RKO (cell line): ENCODE measurements at places on chromosomes 2 and 18.

- DNase-seq, result no peak
Measured at GRCh38 chr2:45696708-45697107, 45.2 kb downstream of the PRKCE start.

DNA sequence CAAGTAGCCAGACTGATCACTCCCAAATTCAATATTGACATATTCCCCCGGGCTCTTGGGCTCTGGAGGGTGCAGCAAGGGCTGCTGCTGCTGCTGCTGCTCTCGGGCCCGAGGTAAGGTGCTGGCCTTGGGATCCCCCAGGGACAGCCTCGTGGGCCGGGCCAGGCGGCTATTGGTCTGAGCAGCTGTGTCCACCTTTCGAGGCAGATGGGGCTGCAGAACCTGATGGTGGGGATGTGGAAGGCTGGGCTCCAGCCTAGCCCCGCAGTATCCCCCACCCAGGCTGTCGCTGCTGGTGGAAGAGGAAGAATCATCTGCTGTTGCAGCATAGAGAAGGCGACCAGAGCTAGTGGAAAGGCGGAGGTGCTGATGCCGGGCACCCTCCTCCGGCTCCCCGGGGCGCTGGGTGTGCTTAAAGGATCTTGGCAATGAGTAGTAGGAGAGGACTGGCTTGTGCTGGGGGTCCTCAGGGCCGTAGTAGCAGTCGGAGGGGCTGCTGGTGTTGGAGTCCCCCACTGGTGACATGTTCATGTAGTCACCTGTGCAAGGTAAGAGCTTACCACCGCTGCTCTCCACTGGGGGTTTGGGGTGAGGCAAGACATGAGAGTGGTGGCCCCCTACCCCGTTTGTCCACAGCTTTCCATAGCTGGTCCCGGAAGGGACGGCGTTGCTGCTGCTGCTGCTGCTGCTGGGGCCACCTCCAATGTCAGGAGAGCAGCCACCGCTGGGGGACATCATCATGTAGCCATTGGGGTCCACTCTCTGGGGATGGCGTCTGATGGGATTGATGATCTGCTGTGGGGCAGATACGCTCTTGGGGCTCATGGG is 3.4 kb downstream of the IRS1 start:
- no peak for DNase-seq

DNA sequence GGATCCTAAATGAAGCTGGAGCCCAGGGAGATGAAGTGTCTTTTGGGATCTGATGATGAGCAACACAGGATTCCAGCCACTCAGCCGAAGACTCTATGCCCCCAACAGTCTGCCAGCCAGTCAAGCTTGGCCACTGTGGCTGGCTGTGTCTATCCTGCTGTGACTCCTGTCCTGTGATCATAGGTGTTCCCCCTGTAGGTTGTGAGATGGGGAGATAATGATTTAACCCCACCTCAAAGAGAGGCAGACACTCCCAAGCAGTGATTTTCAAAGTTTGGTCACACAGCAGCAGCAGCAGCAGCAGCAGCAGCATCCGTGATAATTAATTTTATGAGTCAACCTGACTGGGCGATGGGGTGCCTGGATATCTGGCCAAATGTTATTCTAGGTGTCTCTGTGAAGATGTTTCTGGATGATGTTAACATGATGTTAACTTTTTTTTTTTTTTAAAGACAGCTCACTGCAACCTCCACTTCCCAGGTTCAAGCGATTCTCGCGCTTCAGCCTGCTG is 21.4 kb upstream of the RHOB start:
- no peak for DNase-seq

DNA sequence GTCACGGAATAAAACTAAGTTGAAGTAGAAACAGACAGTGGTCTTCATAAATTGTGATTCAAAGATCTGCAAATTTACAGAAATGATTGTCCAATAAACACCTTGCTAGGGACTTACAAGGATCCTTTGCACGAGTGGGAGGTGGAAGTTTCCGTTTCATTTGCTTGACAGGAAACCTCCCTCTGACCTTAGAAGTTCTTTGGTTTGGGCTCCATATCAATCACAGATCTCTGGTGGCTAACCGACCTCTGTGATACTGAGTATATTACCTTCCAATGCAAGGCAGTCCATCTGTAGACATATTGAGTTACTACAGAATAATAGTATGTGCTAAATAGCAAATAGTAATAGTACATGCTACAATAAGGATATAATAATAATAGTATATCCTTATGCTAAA is 33.7 kb upstream of the RNF152 start:
- no peak for DNase-seq

GRCh38 chr2:48515513-48515985 is 14.4 kb upstream of the STON1 start:
- no peak for DNase-seq
